ENCODE measurements at places on chromosomes 4 and X.
A peak's percentile ranks its signal among the peaks of the same experiment; 100 is the strongest.

- no peak for DNase-seq
Observed at GRCh38 chr4:140799686-140800225, 43.6 kb upstream of the TBC1D9 start.

DNA sequence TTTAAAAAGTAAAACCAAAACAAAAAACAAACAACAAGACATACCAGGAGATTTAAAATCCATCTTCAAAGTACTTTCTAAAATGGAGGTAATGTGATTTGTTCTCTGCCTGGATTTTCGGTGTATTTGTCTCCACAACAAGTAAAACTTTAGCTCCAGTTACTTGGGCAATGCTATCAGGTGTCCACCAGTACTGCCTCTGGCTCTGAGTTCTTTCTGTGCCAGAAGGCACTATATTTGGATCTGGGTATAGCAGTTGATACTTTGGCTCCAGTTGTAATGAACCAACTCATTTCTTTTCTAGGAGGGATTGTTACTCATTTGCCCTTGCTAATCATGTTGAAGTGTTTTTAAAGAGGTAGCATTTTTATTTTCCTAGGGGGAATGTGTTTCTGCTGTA, 9.5 kb upstream of the PDLIM5 start:
- DNase-seq = no peak

DNA sequence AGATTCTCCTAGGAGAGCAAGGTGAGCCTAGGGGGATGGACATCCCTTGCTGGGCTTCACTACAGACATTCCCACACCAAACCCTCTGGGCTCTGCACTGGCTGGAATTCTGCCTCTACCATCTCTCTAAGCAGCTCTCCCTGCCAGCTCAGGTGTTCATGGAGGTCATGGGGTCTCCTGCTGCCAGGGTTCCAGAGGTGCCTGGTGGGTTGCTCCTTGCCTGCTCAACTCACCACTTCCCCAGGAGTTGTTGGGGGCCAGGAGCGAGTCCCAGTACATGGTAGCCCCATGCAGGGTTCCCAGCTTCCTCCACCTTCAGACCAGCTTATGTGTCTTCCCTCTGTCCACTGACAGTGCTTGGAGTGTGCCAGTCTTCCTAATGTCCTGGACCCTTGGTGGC, 167.8 kb upstream of the PAQR3 start:
- DNase-seq = no peak

- no peak for DNase-seq
Observed at GRCh38 chr4:7607156-7607910, 172.6 kb upstream of the PSAPL1 start.

GRCh38 chr4:147709999-147710398, 21.9 kb upstream of the ARHGAP10 start:
- DNase-seq = peak; percentile 5

DNA sequence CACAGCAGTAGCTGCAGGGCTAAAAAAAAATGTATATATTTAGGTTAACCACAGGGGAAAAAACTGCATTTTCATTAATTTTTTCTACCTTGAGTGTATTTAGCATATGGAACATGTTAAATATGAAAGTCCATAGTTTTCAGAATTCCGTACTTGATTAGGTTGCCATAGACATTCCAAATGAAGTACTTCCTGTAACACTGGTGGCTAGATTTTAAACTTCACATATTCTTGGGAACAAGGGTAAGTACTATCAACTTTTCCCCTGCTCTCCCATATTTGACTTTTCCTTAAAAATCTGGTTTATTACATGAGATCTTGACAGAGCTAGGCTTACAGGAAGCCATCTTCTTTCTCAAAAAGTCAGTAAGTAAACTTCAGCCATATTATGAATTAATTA, 9.8 kb downstream of the SLC7A11 start:
- DNase-seq = no peak

DNA sequence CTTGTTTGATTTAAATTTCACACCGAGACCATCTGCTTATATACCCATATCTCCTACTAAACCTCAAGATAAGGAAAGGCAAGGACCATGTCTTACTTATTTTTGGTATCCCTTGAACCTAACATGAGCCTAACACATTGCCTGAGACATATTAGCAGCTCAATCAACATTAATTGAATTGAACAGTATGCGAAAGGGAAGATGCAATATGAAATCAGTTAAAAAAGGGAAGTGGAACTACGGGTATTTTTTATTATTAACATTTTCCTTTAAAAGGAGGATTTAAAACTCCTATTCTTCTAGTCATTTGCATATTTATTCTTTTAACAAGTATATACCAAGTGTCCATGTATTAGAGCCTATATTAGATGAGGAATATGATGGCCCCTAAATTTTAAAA, 197.0 kb downstream of the CAMK2D start:
- DNase-seq = no peak

- DNase-seq = no peak
Observed at GRCh38 chr4:3111461-3111860, 37.0 kb downstream of the HTT start.

- peak; percentile 81 for DNase-seq
Observed at GRCh38 chr4:120049732-120050494, 16.7 kb downstream of the MAD2L1 start.

- no peak for DNase-seq
Observed at GRCh38 chr4:162706051-162706450, 460.6 kb downstream of the NAF1 start.

DNA sequence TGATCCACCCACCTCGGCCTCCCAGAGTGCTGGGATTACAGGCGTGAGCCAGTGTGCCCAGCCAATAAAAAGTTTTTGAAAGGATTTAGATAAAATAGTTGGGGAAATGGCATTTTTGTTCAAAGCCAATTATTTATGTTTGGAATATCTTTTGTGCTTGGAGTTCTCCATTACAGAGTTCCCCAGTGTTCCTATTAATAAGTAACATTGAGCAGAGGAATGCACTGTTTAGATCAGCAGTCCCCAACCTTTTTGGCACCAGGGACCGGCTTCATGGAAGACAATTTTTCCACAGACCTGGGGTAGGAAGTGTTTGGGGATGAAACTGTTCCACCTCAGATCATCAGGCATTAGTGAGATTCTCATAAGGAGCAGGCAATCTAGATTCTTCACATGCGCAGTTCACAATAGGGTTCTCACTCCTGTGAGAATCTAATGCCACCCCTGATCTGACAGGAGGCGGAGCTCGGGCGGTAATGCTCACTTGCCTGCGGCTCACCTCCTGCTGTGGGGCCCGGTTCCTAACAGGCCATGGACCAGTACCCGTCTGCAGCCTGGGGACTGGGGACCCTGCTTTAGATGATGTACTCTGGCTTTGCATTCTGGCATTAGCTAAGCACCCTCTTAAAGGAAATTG, 8.3 kb downstream of the PKD2 start:
- DNase-seq = no peak

DNA sequence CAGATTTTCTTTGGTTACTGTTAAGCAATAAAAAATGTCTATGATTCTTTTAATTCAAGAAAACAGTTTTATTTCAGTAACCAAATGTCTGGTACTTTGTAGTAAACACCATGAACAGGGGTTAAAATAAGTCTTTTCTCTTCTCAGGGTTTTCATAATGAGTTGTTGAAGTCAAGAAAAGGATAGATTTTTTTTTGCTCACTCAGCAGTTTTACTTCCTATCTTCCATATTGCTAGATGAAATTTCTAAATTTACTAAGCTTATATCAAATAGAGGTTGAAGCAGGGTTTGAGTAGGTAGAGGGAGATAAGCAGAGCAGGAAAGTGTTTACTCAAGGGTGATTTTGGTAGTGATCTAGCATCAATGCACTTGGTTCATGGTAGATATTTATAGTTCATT, 1031.3 kb downstream of the C4orf33 start:
- DNase-seq = no peak

- no peak for DNase-seq
Observed at GRCh38 chrX:49862093-49862492, 17.2 kb upstream of the USP27X start.

DNA sequence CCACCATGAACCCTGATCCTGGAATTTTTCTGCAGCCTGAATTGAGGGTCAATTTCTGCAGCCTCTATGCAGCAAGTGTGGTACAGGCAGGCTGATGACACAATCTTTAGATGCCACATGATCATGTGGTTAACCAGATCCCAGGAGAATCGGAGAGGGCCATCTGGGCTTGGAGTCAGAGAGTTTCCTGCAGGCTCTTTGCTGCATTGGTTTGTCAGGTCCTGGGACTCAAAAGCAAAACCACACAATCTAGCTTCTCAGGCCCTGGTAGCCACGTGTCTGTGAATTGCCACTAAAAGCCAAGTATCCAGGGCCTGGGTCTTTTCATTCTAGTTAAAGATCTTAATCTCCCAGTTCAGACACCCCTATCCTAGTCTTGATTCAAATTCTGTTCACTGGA, 464.5 kb downstream of the BCOR start:
- peak; percentile 4 for DNase-seq

DNA sequence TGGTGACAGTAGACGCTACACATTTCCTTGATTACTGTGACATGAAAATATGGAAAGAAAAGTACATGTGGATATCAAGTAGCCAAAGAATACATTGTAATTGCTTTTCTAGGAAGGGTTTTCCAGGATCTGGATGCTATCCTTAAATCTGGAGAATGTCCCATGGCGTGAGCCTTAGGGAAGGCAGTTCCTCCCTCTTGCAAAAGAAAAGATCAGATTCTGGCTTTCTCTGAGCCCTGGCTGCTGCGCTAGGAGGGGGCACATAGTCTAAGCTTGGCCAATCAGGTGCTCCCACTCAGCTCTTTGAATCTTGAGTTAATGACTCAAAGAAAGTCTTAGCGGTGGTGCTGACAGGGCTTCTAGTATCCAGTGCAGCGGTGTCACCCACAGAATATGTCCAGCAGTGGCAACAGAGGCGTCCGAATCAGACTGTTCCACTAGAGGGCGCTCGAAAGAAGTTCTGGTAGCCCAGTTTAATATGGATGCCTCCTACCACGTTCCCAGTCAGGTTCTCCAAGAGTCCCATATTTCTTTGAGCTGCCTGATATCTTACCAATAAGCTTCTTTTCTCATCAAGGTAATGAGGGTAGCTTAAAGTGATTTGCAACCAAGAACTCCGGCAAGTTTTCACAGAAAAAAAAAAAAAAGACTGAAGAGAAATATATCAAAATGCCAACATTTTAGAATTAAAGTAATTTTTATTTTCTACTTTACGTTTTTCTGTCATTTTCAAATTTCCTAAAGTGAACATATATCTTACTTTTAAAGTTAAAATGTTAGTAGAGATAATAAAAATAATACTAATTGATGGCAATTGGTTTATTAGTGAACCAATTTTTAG, 213.4 kb upstream of the S100G start:
- peak; percentile 73 for DNase-seq

- no peak for DNase-seq
Observed at GRCh38 chr4:68593112-68593511, 17.0 kb upstream of the UGT2B17 start.

DNA sequence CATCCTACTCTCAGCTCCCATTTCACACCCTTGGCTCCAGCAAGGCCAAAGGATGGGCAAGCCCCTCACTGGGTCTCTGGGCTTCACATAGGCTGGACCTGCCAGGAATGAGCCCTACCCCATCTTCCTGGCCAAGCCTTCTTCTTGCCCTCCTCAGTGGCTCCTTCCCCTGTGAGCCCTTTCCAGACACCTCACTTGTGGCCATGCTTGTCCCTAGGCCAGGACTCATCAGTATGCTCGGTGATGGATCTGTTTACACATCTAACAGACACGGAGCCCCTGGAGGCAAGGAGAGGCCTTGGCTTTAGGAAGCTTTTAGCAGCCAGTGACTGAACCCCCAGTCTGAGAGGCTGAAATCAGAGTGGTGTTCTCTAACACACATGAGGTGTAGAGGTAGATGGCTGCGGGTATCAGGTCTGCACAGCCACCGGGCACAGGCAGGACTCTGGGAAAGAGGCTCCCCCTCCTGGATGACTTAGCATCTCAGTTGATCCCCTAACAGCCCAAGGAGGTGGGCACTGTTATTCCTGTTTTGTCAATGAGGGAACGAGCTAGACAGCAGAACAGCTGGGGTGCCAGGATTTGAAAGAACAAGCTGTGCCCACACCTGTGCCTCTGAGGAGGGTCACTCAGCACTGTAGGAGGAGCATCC, 44.8 kb downstream of the PPP2R2C start:
- DNase-seq = peak; percentile 6

DNA sequence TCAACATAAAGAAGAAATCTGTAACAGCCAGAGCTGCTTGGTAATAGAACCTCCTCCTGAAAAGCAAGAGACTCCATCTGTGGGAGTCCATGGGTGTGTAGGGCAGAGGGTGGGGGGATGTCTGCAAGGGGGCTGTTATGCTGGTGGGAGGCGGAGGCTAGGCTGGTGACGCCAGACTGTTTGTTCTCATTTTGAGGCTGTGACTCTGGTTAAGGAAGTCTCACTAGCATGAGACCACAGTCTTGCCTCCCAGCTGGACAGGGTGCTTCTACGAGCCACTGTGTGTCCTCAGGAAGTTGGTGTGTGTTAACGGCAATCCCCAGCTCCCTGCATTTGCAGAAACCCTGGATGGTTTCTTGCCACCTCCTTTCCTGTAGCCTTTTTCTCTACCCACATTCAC, 79.8 kb downstream of the NSUN7 start:
- DNase-seq = no peak

GRCh38 chrX:57573754-57574153, 18.1 kb upstream of the ZXDB start:
- no peak for DNase-seq

GRCh38 chr4:139557556-139558110, 1.6 kb upstream of the SETD7 start:
- peak; percentile 16 for DNase-seq

GRCh38 chrX:21725496-21725895, 32.4 kb downstream of the SMPX start:
- peak; percentile 69 for DNase-seq

GRCh38 chrX:57595381-57595811, 3.6 kb downstream of the ZXDB start:
- no peak for DNase-seq

DNA sequence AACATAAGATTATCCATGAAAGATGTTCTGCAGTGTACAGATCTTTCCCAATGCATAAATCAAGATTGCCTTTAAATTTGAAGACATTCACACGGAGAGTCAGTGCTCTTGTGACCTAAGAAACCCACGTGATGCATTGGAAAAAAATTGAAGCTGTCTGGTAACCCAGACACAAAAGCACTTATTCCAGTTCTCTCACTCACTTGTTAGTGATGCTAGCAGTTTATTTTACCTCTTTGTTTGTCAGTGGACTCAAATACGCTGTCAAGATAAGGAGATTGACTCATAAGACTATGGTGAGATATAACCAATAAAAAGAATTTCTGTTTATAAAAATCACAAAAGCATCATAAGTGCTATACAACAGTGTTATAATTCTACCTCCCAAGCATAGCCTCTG, 245.8 kb upstream of the SMIM31 start:
- no peak for DNase-seq

GRCh38 chr4:6331018-6331417, 61.4 kb downstream of the WFS1 start:
- DNase-seq = peak; percentile 17

DNA sequence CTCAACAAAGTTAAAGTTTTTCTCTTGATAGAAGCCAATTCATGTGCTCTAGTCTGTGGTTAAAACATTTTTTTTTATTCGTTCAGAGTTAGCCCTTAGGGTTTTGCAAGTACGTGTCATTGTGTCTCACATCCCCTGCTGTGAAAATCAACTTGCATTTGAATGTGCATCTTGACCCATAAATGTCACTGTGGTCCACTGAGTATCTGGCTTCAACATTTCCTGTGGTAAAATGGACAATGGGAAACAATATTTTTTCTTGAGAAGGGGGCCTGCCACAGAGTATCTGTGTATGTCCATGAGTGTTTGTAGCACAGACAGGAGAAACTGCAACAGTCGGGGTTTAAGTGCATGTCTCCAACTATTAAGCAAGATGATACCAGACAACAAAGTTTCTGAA, 554.8 kb upstream of the TENM3 start:
- DNase-seq = peak; percentile 91

Measured in NCI-H69 (cell line).